Colonic mucosa (tissue), 4 donors: ENCODE measurements at places on chromosomes 1 and 21. TPM values are rescaled to one million over a fixed set of nuclear protein-coding genes. Genes with fewer than 3 reads are reported as not detected.
A peak's percentile ranks its signal among the peaks of the same experiment; 100 is the strongest.

DNA sequence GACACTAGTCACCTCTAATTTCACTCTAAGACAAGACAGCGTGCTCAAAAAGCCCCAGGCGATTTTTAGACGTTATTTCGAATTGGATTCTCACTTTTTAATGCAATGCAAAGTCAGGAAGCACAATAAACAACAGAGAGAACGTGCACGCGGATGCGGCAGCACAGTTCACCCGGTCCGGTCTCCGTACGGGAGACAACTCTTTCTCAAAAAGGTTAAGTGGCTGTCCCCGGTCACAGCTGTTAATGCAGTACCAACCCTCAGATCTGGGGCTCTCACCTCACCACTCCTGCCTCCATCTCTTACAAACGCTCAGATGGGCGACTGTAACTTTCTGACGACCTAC is 1.2 kb downstream of the HP1BP3 start:
- no peak for DNase-seq

- peak; percentile 30 for DNase-seq
Observed at GRCh38 chr1:30191154-30191702, 532.2 kb downstream of the MATN1 start.

- no peak for DNase-seq
Observed at GRCh38 chr1:48194801-48195200, 27.7 kb upstream of the SLC5A9 start.

- no peak for DNase-seq
Observed at GRCh38 chr1:45331436-45332345, 5.0 kb downstream of the HPDL start.

DNA sequence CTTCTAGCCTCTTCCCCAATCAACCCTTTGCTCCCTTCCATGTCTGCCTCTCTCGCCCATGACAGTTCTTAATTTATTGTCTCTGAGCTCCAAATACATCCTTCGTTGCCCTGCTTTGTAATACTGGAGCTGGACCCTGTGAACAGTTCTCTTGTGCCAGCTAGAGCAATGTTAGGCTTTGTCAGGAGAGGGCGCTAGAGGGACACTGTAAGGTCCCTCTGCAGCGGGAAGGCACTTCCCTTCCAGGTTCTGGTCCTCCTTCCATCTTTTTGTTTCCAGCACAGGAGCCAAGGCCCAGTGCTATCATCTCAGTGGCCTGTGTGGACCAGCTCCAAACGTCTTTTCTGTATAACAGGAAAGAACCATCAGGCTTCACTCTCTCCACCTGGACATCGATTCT is 95.9 kb downstream of the PTPRU start:
- DNase-seq = peak; percentile 42

DNA sequence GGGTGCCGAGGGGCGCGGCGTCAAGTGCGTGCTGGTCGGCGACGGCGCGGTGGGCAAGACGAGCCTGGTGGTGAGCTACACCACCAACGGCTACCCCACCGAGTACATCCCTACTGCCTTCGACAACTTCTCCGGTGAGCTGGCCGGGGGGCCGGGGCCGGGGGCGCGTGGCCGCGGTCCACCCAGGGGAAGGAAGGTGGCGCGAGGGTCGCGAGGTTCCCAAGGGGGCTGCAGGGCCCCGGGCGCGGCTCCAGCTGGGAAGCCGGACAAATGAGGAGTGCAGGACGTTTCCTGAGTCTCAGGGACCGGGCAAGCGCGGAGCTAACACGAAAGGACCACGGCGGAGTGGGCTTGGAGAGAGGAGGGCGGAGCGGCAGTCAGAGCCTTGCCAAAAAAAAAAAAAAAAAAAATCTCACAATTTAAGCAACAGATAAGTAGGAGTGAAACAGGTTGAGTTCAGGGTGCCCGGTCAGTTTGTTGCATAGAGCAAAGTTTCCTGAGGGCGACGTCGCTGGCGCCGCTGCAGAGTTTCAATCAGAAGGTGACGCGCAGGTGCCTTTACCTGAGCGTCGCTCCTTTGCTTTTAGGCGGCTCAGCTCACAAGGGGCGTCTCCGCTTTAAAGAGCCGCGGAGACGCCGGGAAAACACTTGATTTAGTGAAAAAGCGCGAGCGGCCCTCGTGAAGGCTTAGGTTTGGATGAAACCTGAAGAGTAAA is 750 bp downstream of the RHOU start:
- DNase-seq = peak; percentile 72

DNA sequence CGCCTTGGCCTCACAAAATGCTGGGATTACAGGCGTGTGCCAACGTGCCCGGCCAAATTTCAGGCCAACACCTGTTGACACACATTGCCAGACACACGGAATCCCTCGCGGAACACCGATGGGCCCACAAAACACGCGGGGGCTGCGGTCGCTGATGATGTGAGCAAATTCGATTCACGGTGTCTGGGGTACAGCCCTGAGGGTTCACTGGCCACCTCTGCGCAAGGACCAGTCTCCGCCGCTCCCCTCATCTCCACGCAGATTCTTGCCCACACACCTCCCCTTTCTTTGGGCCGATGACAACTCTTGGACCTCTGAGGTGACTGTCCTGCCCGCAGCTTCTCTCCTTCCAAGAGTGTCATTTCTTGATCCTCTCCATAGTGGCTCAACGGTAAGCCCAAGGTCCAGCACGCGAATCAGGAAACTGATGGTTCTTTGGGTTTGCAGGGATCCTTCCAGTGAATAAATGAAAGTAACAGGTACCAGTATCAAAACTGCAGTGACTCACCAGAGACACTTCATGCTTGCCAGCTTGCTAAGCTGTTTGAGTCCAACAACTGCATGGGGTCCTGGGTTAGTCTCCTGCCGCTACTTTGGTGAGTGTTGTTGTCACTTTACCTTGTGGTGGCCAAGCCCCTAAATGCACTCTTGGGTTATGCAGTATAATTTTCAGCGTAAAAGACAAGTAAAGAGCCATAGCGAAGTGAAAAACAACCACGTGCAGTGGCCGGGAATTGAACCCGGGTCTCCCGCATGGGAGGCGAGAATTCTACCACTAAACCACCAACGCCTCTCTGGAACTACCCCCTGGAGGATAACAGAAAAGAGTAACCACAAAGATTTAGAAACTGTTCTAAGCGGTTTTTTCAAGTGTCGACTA is 11.0 kb upstream of the RNU1-3 start:
- DNase-seq = peak; percentile 47

DNA sequence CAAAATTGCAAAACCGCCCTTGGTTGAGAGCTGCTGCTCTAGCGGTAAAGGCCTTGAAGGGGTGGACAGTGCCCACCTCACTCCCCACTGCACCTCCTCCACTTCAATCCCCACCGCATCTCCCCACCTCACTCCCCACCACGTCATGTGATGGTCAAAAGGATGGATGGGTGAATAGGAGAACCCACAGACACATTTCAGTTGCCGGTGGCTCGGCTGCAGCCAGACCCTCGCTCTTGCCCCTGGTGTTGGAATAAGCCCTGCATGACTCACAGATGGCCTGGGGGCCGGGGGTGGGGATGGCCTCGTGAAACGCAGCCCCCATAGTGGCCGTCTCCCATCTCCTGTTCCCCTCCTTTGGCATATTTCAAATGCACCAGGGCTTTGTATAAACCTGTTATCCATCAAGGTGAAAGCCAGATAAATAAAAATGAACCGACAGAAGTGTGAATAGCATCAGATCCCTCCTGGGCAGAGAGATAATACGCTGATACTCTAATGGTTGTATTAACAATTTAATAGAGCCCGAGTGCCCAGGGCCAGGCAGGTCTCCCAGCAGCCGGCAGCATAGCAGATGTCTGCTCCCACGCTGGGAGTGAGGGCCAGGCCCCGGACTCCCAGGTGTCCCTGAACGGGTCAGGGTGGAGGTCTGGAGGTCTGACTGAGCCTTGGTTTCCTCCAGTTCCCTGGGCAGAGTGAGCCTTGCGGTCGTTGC is 300.3 kb downstream of the NPHP4 start:
- no peak for DNase-seq

GRCh38 chr1:203473281-203473680 is 2.3 kb upstream of the PRELP start:
- DNase-seq = no peak

GRCh38 chr1:228438266-228438665 is 21.6 kb upstream of the TRIM17 start:
- no peak for DNase-seq

DNA sequence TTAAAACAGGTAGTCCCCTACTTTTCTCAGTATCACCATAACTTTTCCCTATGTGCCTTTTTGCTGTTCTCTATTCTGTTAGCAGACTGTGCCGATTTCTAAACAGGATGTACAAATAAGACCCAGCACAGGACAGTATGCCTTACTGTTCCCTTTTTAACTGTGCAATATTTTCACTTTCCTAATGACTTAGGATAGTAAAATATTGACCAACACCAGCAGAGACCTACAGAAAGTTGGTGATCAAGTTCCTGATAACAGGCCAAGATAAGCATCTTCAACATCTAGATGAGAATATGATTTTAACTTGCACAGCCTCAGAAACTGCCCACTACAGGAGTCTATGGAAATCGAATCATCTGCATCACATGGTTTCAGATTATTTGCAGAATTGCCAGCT is 42.0 kb downstream of the ADSS2 start:
- DNase-seq = no peak

DNA sequence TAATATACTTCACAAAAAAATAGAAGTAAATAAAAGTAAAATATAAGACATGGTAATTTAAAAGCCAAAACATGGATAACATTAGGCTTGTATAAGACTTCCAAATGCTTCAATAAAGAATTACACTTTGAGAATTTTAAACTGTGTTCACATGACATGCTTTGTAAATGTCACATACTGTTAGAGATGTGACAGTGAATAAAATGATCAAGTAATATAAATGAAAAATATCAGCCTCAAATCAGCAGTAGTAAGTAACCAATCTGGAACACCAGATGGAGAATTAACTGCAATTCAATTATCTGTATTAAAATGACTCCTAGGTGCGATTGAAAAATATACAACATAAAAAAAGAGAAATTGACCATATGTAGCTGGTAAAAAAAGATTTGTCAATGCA is 1260.8 kb downstream of the BRINP3 start:
- no peak for DNase-seq

DNA sequence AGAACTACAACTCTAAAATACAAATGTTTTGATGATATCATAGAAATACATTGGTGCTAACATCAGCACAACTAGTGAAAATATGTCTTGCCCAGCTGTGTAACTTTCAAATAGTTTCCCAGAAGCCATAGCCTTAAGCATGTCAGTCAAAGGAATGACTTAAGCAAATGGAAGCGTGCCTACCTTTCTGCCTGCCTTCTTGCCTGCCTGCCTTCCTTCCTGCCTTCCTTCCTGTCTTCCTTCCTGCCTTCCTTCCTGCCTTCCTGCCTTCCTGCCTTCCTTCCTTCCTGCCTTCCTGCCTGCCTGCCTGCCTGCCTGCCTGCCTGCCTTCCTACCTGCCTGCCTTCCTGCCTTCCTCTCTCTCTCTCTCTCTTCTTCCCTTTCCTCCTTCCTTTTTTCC is 104.0 kb downstream of the PBX1 start:
- DNase-seq = no peak

- DNase-seq = no peak
Observed at GRCh38 chr21:39178421-39178820, 4.8 kb downstream of the PSMG1 start.

DNA sequence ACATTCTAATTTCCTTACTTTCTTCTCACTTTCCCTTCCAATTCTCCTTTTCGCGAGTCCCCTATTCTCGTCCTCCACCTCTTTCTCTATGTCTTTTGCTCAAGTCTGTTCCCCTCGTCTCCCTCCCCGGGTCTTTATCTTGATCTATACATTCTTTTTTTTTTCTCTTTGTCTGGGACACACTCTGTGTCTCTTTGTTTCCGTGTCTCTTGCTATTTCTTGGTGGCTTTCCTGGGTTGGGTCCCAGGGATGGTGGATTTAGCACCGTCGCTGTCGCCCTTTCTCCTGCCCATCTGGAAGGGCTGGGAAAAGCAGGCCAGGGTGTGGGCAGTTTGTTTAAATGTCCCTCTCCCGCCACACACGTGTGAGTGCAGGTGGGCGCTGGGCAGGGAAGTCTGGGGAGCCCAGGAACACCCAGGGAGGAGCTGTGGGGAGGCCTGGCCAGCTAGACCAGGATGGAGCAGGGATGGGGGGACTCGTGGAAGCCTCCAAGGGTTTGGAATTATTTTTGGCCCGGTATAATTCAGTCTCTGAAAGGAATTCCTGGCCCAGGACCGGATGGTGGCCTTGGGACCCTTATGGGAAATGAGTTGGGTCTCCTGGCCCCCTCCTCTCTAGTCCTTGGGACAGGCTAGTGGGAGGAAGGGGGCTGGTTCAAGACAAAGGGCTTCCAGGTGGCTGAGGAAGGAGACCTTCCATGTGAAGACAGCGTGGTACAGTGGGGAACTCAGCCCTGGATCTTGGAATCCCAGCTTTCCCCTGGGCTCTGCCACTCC is 9.5 kb upstream of the ID3 start:
- no peak for DNase-seq

DNA sequence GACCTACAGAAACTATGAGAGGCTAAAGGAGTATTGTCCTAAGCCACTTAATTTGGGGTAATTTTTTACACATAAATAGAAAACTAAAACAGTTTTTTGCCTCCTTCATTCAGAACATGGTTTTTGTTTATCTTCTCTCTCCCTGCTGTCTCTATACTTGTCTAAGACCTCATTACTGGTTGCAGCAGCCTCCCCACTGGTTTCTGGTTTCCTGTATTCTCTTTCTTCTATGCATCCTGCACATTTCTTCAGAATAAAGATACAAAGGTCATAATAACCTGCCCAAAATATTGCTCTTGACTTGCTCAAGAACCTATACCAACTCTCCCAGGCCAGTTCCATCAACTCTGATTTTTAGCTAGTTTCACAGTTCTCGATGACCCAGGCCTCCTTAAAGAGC is 19.8 kb upstream of the BOLA1 start:
- no peak for DNase-seq

GRCh38 chr1:83515578-83516154 is 483.3 kb downstream of the TTLL7 start:
- no peak for DNase-seq

TFF3 gene
- 4,154 TPM for total RNA-seq

EVI5 gene
- total RNA-seq = 29.0 TPM

LCE2C gene
- total RNA-seq = not detected

DNAI4 gene
- total RNA-seq = 12.8 TPM

RUNX1 gene
- total RNA-seq = 23.0 TPM

GJB5 gene
- 0.42 TPM for total RNA-seq

ABCG1 gene
- total RNA-seq = 13.8 TPM

NTMT2 gene
- total RNA-seq = not detected

NPPA gene
- not detected for total RNA-seq

AK5 gene
- 1.1 TPM for total RNA-seq
